ENCODE measurements at places on chromosomes 2 and 18.

GRCh38 chr2:197871780-197872456 lies 67.5 kb downstream of the PLCL1 start:
- no peak for DNase-seq

DNA sequence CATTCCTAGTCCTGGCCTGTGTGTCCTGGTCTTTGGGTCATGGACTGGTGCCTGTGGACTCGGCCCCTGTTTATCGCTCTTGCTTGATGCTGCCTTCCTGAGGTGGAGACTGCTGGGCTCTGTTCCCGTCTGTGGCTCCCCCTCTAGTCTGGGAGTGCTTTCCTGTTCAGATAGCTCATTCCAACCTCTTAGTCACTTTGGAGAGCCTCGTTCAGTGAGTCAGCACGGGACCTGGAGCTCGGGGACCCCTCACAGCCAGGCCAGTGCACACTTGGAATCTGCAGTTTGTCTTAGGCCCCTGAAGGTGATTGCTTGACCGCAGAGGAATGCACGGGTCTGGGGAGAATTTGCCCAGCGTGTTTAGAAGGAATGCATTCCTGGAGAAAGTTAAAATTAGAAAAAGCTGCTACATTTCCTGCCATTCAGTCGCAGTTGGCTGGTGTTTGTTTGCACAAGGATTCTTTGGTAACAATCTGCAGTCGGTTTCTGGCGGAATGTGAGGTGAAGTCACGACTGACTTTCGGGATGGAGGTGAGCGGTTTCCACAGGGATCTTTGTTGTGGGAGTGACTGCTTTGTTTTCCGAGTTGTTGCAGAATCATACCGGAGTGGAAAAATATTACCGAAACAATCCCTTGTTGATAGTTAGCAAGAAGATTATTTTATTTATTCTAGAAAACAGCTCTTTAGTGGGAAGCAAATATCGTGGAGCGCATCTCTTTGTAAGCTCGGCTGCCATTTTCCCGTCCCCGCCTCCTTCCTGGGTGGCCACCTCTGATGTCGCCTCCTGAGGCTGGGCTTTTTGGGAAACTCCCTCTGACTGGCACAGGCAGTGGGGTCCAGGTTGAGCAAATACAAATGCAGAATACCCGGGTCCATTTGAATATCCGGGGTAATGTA lies 29.6 kb downstream of the SH3BP4 start:
- no peak for DNase-seq

GRCh38 chr18:66344227-66344626 lies 259.7 kb downstream of the CDH19 start:
- peak; percentile 26 for DNase-seq

DNA sequence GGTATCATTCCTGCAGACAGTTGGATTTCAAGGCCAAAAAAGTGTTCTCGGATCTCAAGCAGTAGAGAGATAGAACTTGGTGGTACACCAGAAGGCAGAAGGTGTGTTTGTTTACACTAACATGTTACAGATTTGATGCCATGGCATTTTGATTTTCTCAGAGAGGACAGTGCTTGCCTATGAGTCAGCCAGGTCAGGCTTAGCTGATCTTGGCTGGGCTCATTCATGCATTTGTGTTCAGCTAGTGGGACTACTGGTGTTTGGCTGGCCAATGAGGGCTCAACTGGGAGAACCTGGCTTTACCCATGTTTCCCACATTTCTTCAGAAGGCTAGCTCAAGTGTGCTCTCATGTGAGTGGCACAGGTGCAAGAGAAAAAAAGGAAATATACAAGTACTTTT lies 162.0 kb downstream of the C1D start:
- no peak for DNase-seq

DNA sequence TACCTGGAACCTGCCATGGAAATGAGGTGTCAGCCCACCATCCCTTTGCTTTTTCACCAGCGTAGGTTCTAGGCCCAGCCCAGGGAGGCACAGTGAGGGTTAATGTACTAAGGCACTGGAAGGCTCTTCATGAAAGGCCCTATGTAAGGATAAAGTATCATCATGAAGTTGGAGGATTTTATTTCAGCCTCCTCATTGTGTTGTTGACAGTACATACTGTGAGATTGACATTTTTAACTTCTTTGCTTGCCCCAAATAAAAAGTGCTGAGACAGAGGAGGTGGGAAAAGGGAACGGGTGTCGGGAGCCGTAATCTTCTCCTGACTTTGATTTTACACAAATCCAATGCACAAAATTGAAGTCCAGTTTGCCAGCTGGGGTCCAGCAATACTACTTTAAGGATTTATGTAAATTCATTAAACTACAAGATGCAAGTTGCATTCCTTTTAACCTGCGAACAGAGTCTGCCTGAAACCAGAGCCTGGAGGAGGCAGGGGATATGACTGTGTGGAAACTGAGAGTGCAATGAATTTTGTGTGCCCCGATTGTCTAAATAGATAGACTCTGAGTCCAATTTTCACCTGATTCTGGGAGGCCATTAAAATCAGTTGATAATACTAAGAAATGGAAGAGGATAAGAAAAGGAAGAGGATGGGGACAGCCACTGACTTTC lies 5.4 kb upstream of the NCKAP5 start:
- no peak for DNase-seq

GRCh38 chr2:147760984-147761383 lies 83.8 kb upstream of the ACVR2A start:
- no peak for DNase-seq

DNA sequence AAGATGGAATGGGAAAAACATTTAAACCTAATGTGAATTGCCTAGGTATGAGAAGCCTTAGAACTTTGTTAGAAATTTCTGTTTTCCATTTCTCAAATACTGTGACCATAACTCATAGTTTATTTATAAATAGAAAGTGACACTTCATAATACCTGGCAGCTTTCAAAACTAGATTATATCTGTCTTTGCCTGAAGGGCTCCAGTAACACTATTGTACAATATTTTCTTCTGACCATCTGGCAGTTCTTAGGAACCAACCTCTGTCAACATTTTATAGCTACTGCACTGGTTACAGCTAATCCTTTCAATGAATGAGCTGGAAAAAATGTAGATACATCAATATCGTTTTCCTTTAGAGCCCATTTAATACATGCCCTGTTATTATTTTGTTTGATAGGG lies 237.4 kb downstream of the CAMKMT start:
- peak; percentile 74 for DNase-seq

DNA sequence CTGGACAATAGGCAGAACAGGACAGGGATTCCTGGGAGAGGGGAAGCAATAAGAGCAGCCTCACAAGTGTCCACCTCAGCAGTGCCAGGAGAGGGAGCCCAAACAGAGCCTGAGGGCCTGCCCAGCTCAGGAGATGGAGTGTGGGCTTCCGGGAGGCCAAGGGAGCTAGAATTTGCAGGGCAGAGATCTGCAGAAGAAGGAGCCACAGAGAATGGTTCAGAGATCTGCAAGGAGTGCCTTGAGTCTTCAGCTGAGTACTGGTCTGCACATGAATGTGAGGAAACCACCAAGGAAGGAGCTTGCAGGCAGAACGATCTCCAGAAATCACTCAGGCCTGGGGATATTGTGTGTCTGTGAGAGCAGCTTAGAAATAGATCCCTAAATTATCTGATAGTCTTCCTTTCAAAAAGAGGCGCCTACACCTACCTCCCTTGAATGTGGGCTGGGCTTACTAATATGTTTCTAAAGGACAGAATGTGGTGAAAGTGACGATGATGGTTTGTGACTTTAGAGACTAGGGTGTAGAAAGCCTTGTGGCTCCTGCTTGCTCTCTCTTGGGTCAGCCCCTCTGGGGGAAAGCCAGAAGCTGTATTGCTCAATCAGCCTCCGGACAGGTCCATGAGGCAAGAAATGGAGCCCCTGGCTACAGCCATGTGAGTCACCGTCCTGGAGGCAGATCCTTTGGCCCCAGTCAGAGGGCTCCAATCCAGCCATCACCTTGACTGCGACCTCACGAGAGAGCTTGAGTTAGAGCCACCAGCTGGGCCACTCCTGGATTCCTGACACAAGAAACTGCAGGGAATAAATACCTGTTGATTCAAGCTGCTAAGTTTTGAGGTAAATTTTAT lies 7.6 kb upstream of the LPIN1 start:
- no peak for DNase-seq

DNA sequence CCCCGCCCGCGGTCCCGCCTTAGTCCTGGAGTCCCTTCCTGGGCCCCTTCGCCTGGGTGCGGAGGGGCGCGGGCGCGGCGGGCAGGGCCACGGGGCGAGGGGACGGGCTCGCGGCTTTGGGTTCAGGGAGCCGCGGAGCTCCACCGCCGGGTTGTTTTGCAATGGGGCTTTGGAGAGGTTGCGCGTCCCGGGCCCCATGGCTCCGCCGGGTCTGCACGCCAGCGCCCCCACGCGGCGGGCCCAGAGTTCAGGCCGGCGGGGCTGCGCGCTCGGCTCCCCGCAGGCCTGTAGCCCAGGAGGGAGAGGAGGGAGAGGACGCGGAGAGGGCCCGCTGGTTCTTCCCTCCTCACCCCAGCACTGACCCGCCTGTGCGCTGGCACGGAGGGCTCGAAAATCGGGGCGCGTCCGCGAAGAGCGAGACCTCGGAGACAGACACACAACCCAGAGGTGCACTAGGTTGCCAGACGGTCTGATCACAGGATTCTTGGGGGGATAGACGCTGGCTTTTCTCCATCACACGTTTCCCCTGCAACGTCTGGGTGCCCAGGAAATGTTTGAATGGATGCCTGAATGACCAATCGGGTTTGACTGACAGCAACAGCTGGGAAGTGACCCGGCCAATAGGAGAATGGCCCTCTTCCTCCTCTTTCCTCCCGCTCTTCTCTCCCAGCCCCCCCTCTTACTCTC lies 4.9 kb upstream of the SIX2 start:
- DNase-seq = peak; percentile 23

- no peak for DNase-seq
These were observed 15.4 kb downstream of the CFAP65 start for GRCh38 chr2:219025637-219026585.

- no peak for DNase-seq
These were observed 72.1 kb downstream of the KLHL29 start for GRCh38 chr2:23456881-23457760.

- DNase-seq = peak; percentile 4
These were observed 93.9 kb downstream of the FARSB start for GRCh38 chr2:222561817-222562645.

GRCh38 chr2:96848264-96848663 lies 4.4 kb upstream of the ANKRD23 start:
- no peak for DNase-seq

DNA sequence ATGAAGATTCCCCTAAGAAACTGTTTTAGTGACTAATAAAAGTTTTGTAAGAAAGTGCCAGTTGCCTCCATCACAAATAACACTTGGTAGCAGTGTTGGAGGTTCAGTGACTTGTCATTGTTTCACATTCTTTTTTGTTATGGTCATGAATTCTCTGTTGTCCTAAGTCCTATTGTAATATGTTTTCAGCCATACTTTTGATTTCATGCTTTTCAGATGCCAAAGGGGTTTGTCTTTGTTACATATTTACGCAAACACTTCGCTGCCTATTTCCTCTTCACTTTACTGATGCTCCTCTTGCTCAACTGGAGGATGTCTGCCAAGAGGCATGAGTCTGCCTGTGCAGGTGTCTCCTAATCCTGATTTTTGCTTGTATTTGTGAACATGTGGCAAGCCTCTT lies 66.6 kb downstream of the PHLPP1 start:
- DNase-seq = no peak

GRCh38 chr2:234348081-234348480 lies 148.8 kb downstream of the ARL4C start:
- no peak for DNase-seq

DNA sequence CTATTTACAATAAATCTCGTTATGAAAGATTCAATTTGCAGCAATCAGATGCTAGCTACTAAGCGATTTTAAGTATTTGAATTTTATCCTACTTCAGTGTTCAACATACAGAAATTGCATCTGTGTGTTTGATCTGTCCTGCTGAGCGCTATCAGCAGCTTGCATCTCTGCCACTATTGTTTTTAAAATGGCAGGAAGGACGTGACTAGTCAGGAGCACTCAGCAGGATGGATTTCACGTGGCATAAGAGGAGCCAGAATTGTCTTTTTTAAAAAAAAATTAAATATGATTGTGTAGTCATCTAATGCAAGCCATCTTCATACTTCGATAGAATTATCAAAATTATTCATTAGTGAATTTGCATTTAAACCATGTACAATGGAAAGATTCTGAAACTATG lies 2.8 kb upstream of the KLHL14 start:
- no peak for DNase-seq

- no peak for DNase-seq
These were observed 53.4 kb downstream of the CDH2 start for GRCh38 chr18:28123401-28124030.

- no peak for DNase-seq
These were observed 140.5 kb downstream of the TPO start for GRCh38 chr2:1553671-1554295.

- no peak for DNase-seq
These were observed 121.5 kb downstream of the LPIN1 start for GRCh38 chr2:11867926-11868325.

- DNase-seq = no peak
These were observed 2.6 kb upstream of the VAPA start for GRCh38 chr18:9911226-9911625.

DNA sequence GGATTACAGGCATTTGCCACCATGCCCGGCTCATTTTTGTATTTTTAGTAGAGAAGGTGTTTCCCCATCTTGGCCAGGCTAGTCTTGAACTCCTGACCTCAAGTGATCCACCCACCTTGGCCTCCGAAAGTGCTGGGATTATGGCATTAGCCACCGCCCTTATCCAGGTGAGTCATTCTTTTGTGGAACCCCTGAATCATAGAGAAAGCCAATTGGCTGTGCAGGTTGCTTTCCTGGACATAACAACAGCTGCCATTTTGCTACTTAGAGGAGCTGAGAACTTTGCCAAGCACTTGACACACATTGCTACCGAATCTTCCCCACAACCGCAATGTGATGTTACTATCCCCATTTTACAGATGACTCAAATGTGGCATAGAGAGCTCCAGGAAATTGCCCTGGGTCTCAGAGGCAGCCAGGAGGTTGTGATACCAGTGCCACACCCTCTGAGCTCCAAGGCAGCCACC lies 36.0 kb downstream of the SETBP1 start:
- DNase-seq = no peak

DNA sequence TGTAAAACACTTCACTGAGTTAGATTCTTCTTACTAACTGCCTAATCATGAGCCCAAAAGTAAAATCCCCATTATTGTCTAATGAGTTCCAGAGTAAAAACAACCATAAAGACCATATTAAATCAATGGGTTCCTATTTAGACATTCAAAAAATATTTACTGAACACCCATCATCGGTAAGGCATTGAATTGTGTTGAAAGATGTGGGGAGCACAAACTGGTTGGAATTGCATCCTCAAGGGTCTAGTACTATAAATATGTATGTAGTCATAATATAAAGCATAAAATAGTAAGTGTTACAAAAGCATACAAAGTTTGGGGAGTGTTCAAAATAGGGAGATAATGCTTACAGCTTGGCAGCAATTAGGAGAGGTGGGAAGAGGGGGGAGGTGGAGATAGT lies 3.0 kb upstream of the MARCHF4 start:
- no peak for DNase-seq

DNA sequence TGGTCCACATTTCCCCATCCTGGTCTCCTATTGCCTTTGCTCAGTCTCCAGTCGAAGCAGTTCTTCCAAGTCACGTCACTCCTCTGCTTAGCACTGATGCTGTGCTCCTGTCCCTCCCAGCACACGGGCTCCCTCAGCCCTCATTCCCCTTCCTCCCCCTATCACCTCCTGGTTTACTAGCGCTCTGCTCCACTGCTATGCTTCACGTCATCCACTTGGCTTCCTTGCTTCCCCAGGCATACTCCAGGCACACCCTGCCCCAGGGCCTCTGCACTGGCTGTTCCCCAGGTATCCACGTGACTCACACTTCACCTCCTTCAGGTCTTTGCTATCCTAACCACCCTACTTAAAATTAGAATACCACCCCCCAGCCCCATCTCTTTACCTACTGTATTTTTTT lies 269.3 kb downstream of the GLI2 start:
- DNase-seq = no peak

Measured in NCI-H524 treated with DMSO at 0.1 percent for 48 hours (cell line).